ENCODE measurements at places on chromosomes 2 and 18.

DNA sequence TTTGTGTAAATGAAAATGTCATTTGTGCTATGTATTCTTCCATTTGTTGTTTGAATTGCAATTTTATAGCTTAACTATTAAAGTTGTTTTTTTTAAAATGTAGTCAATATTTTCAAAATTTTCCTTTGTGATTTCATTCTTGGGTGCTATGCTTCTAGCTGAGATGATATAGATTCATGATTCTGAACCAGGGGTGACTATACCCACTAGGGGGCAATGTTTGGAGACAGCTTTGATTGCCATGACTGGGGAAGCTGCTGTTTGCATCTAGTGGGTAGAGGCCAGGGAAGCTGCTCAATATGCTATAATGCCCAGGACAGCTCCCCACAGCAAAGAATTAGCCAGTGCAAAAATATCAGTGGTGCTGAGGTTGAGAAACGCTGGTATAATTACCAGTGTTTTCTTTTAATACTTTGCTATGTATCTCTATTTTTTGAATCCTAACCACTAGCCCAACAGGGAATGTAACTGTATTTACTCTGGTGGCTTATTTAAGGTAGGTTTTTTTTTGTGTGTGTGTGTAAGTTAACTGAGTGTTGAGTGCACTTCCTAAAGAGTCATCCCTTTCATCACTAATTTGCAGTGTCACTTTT lies 99.7 kb downstream of the MEP1B start:
- DNase-seq, result peak; percentile 39

DNA sequence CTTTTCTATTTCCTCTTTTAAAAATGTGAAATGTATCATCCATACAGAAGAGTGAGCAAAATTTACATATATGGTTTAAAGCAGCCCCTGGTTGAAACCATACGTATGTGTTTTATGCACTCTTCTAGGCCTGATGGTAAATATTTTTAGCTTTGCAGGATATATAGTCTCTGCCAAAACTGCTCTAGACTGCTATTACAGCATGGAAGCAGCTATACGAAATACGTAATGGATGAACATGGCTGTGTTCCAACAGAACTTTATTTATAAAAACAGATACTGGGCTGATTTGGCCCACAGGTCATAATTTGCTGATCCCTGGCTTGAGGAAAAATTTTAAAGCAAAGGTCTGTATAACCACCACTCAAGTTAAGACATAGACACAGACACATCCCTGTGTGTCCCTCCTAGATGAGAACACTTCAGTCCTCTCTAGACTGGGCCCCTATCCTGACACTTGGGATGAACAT lies 42.5 kb upstream of the ATP8B1 start:
- no peak for DNase-seq

DNA sequence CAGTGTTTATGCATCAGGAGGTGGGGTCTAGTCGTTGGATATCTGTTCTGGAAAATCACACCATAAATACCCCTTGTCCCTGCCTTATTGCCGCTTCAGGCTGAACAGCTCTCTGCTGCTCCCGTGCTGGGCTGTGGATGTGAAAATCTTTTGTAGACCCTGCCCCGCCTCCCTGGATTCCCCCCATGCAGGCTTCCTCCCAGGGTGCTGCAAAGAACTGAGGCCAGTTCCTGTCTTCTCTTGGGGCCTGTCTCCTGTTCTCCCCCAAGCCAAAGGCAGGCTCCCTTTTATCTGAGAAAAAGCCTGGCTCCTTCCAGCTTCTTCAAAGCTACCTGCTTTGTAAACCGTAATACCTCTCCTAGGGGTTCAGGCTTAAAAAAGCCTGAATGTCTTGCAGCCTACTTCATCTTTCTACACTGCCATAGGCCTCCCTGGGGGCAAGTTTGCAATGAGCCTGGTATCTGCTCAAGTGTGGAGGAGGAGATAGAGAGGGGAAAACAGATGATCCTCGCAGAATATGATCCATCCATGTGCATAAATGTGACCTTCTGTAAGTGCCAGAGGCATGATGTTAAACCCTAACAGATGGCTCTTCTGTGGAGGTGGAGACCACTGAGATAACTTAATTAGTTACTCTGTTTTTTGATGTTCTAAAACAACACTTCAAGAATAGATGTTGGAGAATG lies 55.3 kb downstream of the VWA3B start:
- no peak for DNase-seq

DNA sequence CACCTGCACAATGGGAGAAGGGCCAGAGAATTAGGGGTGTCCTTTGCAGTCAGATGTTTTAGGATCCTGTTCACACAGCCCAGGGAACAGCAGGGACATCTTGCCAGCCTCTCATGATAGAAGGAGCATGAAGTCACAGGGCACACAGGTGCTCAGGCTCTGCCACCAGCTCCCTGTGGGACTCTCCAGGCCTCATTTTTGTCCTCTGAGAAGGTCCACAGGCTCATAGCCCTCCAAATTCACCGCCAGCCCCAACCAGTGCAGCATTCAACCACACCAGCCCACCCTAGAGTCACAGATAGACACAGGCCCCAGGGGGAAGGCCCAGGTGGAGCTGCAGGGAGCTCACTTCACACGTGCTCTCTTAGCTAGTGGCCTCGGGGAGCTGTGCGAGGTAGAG lies 391.7 kb downstream of the TNS1 start:
- DNase-seq, result no peak

DNA sequence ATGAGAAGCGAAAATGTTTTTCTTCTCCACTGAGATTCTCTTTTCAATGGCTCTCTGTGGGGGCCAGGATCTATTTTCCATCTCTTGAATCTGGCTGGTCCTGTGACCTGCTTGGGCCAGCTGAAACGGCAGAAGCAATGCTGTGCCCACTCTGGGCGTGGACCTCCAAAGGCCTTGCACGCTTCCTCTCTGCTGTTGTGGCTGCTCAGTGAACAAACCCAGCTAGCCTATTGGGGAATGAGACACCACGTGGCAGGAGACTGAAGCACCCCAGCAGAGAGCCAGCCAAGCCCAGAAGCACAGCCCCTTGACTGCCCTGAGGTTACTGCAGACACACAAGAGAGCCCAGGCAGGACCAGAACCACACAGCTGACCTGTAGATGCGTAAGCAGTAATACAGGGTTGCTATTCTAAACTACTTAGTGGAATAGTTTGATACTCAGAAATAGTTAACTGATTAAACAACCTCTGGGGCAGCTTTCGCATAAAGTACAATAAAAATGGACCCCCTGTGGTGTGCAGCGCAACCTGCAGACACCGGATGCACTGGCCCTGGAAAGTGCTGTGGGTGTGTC lies 221.7 kb upstream of the SH3BP4 start:
- no peak for DNase-seq

- no peak for DNase-seq
Observed at GRCh38 chr2:204503869-204504268, 41.4 kb upstream of the PARD3B start.

DNA sequence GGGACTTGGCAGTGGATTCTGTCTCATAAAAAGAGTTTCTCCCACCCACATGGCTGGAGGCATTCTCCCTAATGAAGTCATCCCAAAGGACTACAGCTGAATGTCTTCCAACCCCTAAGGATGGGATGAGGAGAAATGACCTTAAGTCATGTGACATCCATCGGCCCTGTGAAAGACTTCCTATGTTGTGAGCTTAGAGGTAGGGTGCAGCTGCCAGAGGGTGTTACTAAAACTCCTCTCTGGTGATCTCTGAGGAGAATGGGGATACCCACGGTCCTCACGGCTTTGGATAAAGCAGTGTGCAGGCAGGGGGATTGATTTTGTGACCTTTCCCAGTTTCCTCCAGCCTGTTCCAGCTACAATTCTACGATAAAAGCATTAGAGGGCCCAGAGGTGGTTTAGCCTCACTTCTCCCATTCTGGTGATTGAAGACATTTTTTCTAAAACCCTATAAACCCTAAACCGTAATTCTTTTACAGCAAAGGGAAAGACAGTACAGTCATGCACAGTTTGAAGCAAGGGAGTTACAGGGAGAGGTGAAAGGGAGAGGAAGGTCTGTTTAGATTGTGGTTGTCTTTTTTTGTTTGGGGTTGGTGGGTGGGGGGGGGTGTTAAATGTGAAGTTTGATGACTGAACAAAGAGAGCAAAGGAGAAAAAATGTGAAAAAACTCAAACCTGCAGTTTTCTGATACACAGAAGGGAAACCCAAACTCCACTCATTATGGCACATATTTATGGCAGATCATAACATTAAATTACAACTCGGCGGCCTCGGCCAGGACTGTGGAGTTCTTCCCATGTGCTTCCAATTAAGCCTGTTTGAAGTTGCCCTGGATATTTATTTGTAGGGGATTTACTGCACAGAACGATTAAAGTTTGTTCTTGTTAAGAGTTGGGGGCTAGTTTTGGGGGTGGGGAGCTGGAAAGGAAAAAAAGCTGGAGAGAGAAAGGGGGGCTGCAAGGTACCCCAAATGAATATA lies 26.6 kb upstream of the SLC14A2 start:
- peak; percentile 11 for DNase-seq

GRCh38 chr2:42844901-42845821 lies 52.8 kb upstream of the HAAO start:
- DNase-seq, result no peak

GRCh38 chr18:3250237-3251107 lies 2.9 kb downstream of the MYL12A start:
- peak; percentile 49 for DNase-seq

DNA sequence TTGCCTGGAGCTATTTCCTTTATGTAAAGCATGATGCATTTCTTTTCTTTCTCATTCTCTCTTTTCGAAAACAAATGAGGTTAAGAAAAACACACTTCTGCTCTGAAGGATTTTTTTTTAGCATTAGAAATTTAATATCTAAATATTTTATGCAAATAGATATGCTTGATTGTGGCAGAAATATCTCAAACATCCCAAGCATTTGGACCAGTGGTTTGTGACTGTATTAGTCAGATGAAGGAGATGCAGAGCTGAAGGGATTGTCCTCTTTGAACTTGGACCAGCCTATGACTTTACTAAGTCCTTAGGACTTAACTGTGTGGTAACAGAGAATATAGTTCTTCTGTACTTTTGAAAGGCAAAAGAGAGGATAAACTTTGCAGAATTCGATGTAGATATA lies 335.9 kb upstream of the NT5C1B start:
- peak; percentile 46 for DNase-seq

GRCh38 chr2:108323619-108324018 lies 34.9 kb downstream of the SULT1C2 start:
- DNase-seq, result no peak

DNA sequence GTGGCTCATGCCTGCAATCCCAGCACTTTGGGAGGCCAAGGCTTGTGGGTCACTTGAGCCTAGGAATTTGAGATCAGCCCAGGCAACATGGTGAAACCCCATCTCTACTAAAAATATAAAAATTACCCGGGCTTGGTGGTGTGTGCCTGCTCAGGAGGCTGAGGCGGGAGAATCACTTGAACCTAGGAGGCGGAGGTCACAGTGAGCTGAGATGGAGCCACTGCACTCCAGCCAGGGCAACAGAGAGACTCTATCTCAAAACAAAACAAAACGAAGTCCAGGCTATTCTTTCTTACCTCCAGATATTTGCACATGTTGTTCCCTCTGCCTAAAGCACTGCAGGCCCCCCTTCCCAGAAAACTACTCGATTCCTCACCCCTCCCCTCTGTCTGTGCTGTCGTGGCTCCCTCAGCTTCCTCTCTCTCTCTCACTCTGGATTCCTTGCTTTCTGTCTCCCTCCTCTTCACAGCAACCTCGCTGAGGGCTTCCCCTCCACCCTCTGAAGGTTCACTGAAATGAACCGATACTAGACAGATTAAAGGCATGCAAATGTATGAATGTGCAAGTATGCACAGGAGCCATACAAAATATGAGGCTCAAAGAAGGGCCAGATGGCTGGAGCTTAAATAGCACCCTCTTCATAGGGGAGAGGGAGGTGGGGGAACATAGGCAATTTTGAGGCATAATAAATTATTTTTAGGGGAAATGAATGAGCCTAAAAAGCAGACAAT lies 18.5 kb downstream of the TMEM177 start:
- DNase-seq, result no peak

DNA sequence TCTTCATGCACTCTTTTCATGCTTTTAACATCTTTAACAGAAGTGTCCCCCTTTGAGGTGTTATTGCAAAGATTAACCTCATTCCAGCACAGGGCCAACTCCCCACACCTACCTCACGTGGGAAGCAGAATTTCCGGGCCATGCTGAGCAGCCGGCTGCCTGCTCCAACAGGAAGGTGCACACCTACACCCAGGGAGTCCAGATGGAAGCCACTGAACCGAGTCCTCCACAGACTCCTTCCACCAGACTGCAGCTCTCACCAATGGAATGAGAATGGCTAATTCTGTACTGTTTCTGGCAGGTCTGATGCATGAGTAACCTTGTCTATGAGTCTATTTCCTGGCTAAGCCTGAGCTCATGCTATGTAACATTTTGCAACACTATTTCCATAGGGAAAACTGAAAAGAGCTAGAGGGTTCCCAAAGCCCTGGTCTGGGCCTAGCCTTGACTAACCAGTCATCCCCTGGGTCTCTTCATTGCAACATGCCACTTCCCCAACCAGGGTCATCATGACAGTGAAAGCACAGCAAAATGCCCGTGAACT lies 11.0 kb downstream of the ERFE start:
- DNase-seq, result no peak

DNA sequence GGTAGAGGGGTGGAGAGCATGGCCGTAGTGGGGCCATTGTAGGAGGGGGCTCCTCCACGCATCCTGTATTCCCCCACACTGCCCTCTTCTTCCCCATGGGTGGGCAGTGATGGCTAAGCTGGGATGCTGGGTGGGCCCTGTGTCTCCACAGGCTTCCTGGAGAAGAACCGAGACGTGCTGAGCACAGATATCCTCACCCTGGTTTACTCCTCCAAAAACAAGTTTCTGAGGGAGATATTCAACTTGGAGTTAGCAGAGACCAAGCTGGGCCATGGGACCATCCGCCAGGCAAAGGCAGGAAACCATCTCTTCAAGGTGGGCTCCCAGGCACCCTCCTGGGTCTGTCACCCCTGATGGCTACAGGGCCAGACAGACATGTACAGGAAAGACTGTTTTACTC lies 52.8 kb downstream of the MYO7B start:
- DNase-seq, result no peak

GRCh38 chr2:43560231-43560547 lies 35.6 kb downstream of the THADA start:
- no peak for DNase-seq

DNA sequence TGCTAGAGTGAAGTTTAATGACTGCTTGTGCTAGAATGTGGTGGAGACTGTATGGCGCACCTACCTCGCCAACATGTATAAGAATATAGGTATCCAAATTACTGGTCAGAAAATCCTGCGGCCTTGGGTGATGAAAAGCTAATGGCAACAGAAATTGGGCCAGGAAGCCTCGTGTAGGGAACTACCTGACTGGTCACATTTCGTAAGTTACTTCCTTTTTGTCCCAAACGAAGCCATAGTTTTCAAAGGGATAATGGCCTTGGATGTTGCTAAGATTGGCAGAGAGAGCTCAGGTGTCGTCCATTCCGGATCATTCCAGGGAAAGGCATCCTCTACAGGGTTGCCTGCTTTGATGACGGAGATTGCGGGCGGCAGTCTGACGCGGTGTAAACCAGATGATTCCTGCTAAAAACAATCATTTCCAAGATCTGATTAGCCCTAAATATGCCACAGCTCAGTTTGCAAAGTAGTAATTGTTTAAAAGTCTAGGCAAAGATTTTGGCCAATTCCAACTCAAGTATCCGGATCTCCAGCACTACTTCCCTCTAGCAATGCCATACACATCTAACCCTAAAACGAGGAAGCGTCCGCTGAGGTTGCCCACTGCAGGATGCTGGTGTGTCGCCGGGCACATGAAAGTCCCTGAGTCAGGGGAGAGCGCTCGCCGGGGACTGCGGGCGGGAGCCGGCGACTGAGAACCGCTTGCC lies 708 bp upstream of the MALT1 start:
- DNase-seq, result no peak

GRCh38 chr2:111954602-111955332 lies 56.4 kb downstream of the MERTK start:
- DNase-seq, result no peak
